Stimulated activated CD8-positive, alpha-beta memory T cell treated with anti-CD3 and anti-CD28 coated beads, Interleukin-4, amount 100 ng/mL, for 4 hours (primary cell): ENCODE measurements at places on chromosomes 4 and X.

DNA sequence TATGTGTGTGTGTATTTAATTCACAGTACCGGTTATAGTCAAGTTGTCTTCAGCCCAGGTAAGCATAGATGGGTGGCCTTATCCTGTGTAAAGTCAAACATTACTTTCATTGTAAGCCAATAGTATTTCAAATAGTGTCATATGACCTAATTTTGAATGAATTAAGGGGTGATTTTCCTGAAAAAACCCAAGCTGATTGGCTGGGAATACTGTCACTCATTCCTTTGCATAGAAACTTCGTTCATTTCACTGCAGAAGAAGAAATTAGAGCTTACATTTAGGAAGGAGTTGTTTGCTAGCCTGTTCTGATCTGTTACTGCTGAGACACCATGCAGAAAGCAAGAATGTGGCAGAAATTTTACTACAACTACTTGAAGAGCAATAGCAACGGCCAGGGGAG is 45.4 kb downstream of the SMARCAD1 start:
- no peak for DNase-seq

DNA sequence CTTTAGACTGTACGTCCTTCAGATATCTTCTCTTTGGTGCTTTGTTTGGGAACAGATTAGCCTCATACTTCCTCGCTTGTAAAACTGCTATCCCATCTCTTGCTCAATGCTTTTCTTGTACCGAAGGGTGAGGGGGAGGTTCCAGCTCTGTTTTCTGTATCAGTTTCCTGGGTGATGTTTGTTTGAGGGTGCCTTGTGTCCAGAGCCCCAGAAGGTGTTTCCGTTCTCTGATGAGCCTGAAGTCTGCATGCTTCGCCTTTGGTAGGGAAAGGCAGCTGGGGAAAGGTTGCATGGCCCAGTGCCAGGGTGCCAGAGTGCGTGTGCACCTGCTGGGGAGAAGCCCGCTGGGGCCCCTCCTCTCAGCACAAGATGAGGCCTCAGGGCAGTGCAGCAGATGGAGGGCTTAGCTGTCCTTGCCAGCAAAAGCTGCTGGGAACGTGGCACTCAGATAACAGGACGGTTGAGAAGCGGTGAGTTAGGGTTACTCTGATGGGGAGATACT is 73.7 kb downstream of the TBL1X start:
- no peak for DNase-seq

GRCh38 chrX:150007356-150007755 is 69.1 kb upstream of the EOLA2 start:
- no peak for DNase-seq

DNA sequence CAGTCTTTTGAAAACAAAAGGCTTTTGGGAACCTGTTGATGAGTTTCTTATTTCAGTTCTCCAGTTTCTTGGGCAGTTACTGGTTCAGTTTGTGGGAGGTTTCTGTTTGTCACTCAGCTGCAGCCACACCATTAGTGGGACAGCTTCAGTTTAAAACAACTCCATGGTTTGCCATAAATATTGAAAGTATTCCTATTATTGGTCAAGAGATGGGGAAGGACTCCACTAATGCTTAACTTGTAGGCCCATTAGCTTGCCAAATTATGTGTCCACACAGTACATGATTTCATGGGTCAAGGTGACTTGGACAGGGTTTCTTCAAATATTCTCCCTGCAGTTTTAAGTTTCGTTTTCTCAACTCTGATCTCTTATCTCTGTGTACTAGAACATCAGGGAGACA is 15.5 kb upstream of the ASIC5 start:
- no peak for DNase-seq

DNA sequence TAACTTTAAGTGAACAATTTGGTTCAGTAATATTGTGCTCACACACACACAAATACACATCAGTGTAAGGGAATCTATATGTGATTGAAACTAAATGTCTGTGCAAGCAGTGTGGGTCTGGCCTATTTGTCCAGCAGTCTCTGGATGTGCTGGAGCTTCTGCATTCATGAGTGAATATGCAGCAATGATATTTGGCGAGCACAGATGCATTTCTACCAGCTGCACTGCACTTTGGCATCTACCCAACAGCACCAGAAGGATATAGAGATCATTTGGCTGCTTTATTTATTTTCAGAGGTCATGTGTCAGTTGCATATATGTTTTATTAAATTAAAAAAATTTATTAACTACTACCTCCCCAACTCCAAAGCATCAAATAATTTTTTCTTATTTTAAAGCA is 613.4 kb upstream of the NR3C2 start:
- DNase-seq, result no peak

GRCh38 chrX:153438532-153438931 is 7.3 kb downstream of the TREX2 start:
- DNase-seq, result no peak

DNA sequence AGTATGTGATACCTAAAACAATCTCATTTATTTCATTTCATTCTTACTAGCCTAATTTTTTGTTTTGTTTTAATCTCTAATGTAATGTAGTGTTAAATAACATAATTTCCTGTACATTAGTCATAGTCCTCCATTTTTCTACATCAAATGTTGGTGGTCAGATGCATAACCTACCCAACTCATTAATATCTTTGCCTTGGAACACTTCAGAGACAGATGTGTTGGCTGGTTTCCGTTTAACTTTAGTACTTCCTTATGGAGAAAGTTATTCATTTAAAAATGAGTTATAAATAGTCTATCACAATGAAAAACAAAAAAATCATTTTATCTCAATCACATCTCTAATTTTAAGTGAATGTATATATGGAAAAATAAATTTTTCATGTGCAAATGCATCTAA is 190.2 kb downstream of the ANTXR2 start:
- no peak for DNase-seq

DNA sequence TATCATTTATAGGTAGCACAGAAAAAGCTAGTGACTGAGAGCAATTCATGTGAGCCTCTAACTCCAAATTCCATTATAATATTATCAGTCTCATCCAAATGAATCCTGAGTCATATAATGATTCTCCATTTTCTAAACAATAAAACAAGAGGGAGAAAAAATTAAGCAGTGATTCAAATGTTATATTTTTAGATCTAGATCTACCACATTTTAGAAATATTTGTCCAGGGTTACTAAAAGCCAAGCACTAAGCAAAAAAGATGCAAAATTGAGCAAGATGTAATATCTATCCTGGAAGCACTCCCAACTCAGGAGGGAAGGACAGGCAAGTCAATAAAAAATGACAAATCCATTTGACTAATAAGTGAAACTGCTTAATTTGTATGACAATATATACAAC is 172.8 kb downstream of the FBXW7 start:
- no peak for DNase-seq

GRCh38 chrX:20472148-20472547 is 205.4 kb upstream of the RPS6KA3 start:
- no peak for DNase-seq

DNA sequence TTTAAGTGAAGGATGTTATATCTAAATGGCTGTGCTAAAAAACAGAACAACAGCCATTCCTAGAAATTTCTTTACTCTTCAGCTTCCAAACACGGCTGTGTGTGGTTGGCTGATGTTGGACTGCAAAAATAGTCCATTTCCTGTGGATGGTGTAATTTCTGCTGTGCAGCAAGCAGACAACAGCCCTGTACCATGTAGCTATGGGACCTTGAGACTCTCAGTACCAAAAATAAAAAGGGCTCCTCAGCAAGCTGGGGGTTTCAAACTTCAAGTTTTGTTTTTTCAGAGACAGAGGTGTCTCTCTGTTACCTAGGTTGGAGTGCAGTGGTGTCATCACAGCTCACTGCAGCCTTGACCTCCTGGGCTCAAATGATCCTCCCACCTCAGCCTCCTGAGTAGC is 18.1 kb downstream of the CD40LG start:
- no peak for DNase-seq

DNA sequence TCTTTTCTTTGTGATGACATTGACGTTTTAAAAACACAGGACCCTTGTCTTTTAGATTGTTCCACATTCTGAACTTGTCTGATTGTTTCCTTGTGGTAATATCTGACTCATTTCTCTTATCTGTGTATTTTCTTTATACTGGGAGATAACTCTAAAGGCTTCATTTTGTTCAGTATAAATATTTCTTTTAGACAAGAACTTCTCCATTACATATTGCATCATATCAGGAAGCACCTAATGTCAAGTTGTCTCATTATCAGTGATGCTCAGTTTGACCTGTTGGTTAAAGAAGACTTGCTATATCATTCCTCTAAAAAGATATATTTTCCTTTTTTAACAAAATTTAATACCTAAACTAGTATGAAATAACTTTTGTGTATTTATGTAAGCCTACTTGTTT is 152.3 kb upstream of the BMP3 start:
- DNase-seq, result no peak

GRCh38 chr4:7356667-7357310 is 77.9 kb downstream of the PSAPL1 start:
- no peak for DNase-seq

DNA sequence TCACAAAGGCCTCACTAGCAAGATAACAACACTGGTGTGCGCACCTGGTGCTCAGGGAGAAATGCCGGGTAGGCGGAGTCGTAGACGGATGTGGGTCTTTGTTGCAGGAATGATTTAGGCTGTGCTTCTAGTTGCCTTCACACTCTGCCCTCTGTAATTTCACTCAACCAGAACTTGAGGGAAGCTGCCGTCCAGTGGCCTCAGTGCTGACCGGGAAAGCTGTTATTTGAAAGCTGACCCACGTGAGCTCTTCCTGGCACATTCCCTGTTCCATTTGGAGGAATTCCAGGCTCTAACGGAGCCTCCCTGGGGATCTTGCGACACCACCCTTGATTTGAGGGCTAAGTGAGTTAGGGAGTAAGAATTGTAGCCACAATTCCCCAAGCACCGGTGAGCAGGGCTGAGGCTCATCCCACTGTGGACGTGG is 15.9 kb downstream of the SH3TC1 start:
- DNase-seq, result no peak

DNA sequence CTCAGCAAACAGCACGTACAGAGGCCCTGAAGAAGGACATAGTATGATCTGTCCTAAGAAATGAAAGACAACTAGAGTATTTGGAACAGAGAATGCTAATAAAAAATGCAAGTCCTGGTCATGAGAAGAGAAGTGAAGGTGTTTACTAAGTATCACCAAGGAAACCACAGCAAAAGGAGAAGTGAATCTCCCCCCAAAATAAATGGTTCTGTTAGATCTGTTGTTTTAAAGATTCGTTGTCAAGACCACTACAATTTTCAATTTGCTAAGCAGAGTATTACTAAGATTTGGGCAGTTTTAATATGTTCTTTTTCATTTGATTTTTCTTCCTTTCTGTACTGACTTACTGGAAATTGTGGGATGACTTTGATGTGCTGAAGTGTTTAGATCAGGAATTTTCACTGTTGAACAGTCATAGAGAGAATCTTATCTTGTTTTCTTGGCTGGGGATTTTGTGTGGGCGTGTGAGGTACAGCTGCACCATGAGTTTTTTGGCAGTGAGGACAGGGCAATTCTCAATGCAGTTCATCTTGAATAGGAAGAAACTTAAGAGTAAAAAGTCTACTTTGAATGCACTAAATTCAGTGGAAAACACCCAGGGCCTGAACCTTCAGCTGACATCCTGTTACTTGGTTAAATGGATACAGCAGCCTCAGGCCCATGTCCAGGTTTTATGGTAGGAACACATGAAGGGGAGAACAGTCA is 132.2 kb downstream of the STIM2 start:
- DNase-seq, result no peak

- DNase-seq, result no peak
Observed at GRCh38 chrX:103418811-103419340, 42.5 kb downstream of the BEX3 start.

DNA sequence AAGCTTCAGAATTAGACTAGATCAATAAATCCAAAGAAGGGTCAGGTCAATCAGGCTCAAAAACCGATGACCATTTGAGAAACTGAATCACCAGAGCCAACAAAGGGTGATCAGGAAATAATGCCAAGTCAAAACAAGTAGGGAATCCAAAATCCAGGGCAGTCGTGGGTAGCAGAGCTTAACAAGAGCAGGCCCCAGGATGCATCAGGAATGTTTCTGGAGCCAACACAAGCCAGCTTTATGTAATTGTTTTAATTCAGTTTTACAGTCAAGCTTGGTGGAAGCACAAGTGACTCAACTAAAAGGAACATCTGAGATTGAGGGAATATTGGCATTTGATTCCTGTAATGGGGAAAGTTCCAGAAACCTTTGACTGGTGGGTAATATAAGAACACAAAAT is 237.9 kb upstream of the EDA2R start:
- DNase-seq, result no peak

- no peak for DNase-seq
Observed at GRCh38 chrX:84876876-84877275, 126.8 kb upstream of the APOOL start.

GRCh38 chr4:117949621-117950020 is 84.7 kb upstream of the NDST3 start:
- DNase-seq, result no peak

DNA sequence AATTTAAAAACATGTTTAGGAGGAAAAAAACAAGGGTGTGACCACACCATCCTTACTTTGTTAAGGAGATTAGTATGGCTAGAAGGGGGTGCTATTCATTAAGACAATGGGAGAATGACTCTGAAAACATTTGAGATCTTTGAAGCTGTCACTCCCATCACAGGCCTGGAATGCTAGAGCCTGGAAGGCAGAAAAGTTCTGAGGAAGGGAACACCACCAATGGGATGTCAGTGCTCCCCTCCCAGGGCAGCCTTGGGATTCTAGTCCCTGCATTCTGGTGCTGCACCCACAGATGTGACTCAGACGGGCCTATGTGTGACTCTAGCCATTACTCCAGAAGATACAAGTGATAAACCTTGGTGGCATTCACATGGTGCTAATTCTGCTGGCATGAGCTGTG is 162.2 kb upstream of the ANXA10 start:
- DNase-seq, result no peak

DNA sequence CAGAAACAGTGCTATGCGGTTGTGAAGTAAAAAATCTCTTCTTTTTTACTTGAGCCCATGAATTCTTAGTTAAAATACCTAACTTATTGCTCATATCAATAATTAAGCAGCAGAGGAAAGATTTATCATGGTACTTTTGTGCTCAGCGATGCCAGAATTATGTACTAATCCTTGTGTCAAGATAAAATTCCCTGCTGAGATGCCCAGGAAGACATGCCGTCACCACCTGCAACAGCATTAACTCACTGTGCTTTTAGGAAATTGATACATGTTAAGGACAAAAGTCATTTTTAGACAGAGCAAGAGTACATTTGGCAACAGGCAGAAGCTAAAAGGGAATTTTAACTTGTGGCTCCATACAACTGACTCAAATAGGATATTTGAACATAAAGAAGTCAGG is 138.9 kb downstream of the NPNT start:
- DNase-seq, result no peak

DNA sequence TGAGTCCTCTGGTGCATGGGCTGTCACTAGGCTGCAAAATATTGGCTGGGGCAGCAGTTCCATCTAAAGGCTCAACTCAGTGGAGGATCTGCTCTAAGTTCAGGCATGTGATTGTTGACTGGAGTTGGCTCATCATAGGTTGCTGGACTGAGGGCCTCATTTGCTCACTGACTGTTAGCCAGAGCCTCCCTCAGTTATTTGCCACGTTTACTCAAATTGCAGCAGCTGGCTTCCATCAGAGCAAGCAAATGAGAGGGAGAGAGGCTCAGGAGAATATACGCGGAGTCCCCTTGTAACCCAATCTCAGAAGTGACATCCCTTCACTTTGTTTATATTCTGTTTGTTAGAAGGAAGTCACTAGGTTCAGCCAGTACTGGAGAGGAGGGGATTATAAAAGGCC is 54.1 kb downstream of the BMP3 start:
- no peak for DNase-seq
